Central memory CD8-positive, alpha-beta T cell (primary cell): ENCODE measurements at places on chromosomes 1 and 21.

GRCh38 chr1:48333316-48333715 lies 110.8 kb downstream of the SLC5A9 start:
- DNase-seq: no peak
- no peak overlapping the region for H3K27ac ChIP-seq
- H3K27me3 ChIP-seq: no peaks in the 10 kb centered on the region
- H3K4me1 ChIP-seq: no peaks in the 10 kb centered on the region
- H3K36me3 ChIP-seq: no peaks in the 10 kb centered on the region
- no peak overlapping the region for H3K4me3 ChIP-seq

GRCh38 chr1:220696863-220697231 lies 6.7 kb downstream of the C1orf115 start:
- H3K4me1 ChIP-seq: no peaks in the 10 kb centered on the region
- no peak for DNase-seq
- no peak overlapping the region for H3K27ac ChIP-seq
- H3K27me3 ChIP-seq: peaks cover 4% of the 10 kb centered on the region
- H3K4me3 ChIP-seq: no peak overlapping the region

- no peak overlapping the region for H3K27ac ChIP-seq
- H3K4me1 ChIP-seq: no peaks in the 10 kb centered on the region
- H3K4me3 ChIP-seq: no peak overlapping the region
- DNase-seq: no peak
These were observed 15.6 kb downstream of the S100A7A start for GRCh38 chr1:153431928-153432327.

- no peaks in the 10 kb centered on the region for H3K36me3 ChIP-seq
- DNase-seq: no peak
- H3K27ac ChIP-seq: no peak overlapping the region
- H3K27me3 ChIP-seq: no peaks in the 10 kb centered on the region
These were observed 109.3 kb downstream of the DMRTB1 start for GRCh38 chr1:53568540-53568939.

- no peak for DNase-seq
- peak overlapping the region; percentile 71 for H3K4me3 ChIP-seq
- H3K36me3 ChIP-seq: peaks cover 18% of the 10 kb centered on the region
- peaks cover 38% of the 10 kb centered on the region for H3K4me1 ChIP-seq
These were observed 15.4 kb upstream of the MEX3A start for GRCh38 chr1:156097499-156098178.

DNA sequence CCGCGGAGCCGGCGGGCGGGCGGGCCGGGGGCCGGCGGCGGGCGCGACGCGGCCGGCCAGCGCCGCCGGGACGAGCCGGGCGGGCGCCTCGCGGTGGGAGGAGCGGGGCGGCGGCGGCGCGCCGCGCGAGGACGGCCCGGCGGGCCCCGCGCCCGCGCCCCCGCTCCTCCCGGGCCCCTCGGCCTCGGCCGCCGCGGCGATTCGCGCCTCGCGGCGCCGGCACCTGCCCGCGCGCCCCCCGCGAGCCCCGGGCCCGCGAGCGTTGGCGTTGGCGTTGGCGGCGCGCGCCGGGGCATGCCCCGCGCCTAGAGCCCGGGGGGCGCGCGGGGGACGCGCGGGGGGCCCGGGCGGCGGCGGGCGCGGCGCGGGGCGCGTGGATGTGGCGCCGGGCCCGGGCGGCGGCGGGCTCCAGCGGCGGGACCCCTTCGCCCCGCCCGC lies at the start of gene SKI:
Gene SKI (plus strand): TSS at position 163 of the 438 bp plus-strand sequence. CDS start 448 bp downstream, outside the sequence.
- peaks cover 44% of the 10 kb centered on the region for H3K4me1 ChIP-seq
- peak within 1 kb of the TSS; percentile 96 for H3K27ac ChIP-seq
- no peaks in the 10 kb centered on the region for H3K27me3 ChIP-seq
- H3K36me3 ChIP-seq: peaks cover 58% of the 10 kb centered on the region

GRCh38 chr1:153610334-153610733 lies 2.6 kb downstream of the S100A16 start:
- no peaks in the 10 kb centered on the region for H3K4me1 ChIP-seq
- H3K27ac ChIP-seq: no peak overlapping the region
- H3K36me3 ChIP-seq: peaks cover 5% of the 10 kb centered on the region
- H3K27me3 ChIP-seq: peaks cover 14% of the 10 kb centered on the region
- no peak overlapping the region for H3K4me3 ChIP-seq

- no peak overlapping the region for H3K27ac ChIP-seq
- no peak overlapping the region for H3K4me3 ChIP-seq
- no peaks in the 10 kb centered on the region for H3K27me3 ChIP-seq
- no peak for DNase-seq
- H3K4me1 ChIP-seq: no peaks in the 10 kb centered on the region
These were observed 20.2 kb upstream of the ERO1B start for GRCh38 chr1:236301958-236302335.

DNA sequence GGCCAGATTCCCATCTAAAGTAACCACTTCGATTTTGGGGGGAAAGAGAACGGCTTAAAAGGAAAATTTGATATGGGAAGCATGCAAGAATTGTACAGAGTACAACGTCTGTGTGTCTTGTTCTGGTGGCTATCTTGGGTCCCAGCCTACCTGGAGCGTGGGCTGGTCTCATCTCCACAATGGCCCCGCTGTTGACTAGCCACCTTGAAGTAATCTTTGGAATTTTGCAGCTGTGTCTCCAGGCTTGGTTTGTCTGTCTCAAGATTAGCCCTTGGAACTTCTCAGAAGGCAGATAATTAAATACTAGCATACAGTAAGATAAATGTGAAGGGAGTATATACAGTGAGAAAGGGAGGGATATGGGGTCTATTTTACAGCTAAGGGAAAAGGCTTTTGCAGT lies 1.3 kb upstream of the CC2D1B start:
- no peak for DNase-seq
- H3K27ac ChIP-seq: no peak overlapping the region
- H3K4me1 ChIP-seq: peaks cover 39% of the 10 kb centered on the region
- H3K4me3 ChIP-seq: peak overlapping the region; percentile 96

DNA sequence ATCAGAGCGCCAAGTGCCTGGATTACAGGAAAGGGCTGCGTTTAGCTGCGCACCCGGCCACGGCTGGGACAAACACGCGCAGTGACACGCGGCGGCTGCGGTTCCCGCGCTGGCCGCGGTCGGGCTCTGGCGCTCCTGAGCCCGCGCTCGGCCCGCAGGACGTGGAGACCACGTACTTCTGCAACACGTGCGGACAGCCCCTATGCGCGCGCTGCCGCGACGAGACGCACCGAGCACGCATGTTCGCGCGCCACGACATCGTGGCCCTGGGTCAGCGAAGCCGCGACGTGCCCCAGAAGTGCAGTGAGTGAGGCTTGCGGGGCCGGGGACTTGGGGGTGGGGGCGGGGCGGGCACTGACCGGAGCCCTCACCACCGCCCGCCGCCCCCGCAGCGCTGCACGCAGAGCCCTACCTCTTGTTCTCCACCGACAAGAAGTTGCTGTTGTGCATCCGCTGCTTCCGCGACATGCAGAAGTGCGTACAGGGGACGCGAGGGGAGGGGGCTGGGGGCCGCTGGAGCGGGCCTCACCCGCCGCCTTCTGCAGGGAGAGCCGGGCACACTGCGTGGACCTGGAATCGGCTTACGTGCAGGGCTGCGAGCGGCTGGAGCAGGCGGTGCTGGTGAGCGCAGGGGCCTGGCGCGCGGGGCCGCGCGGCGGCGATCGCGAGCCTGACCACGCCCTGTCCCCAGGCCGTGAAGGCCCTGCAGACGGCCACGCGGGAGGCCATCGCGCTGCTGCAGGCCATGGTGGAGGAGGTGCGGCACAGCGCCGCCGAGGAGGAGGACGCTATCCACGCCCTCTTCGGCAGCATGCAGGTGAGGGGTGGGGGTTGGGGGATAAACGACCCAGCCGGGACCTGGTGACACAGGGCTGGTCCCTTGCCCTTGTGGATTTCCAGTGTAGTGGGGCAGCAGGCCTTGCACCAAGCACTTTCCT lies 3.1 kb downstream of the RNF207 start:
- DNase-seq: no peak
- peaks cover 5% of the 10 kb centered on the region for H3K4me1 ChIP-seq
- H3K4me3 ChIP-seq: peak overlapping the region; percentile 36
- no peak overlapping the region for H3K27ac ChIP-seq

- no peaks in the 10 kb centered on the region for H3K27me3 ChIP-seq
- DNase-seq: no peak
- H3K4me1 ChIP-seq: peaks cover 32% of the 10 kb centered on the region
- H3K27ac ChIP-seq: peak overlapping the region; percentile 98
These were observed 71.1 kb downstream of the SKI start for GRCh38 chr1:2299131-2299627.
